T-helper 1 cell (primary cell): ENCODE measurements at places on chromosomes 1 and 21.
A peak's percentile ranks its signal among the peaks of the same experiment; 100 is the strongest.

DNA sequence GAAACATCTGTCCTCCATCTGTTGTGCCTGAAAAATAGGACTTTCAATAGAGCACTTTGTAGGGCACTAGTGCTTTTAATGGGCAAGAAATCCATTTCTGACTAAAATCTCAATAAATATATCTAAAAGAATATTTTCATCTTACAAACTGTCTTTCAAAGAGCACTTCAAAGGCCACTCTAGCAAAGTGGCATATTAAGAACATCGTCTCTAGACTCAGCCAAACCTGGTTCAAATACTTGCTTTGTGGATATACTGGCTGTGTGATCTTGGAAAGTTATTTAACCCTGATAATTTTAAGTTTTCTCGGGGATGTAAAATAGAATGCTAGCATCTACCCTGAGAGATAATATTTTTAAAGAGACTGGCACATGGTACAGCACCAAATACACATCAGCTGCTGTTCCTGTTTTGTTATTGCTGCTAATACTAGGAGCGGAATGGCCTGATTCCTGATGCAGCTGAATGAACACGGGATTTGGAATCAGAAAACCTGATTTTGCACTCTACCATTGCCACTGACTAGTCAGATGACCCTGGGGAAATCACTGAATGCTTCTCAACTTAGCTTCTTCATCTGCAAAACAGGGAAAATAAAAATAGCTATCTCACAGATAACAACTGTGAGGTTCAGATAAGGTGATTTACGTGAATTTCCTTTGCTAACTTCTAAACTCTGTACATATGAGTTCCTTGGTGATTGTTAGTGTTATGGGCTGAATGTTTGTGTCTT lies 25.2 kb upstream of the LRRC8C start:
- DNase-seq = no peak

GRCh38 chr21:28396421-28396820 lies 596.3 kb downstream of the LTN1 start:
- DNase-seq = no peak

- no peak for DNase-seq
These were observed 17.1 kb upstream of the RNF11 start for GRCh38 chr1:51219022-51219421.

GRCh38 chr1:90784186-90784847 lies 67.2 kb upstream of the BARHL2 start:
- DNase-seq = no peak

DNA sequence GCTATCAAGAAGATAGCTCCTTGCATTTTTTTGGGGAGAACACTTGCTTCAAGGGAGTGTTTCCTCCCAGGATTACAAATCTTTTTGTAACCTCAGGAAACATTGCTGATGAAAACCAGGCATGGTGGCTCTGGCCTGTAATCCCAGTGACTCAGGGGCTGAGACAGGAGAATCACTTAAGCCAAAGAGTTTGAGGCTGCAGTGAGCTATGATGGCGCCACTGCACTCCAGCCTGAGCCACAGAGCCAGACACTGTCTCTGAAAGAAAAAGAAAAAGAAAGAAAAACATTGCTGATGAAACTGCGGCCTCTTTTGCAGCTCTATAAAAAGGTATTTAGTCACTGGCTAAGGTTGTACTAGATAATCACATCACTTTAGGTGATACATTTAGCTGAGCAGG lies 7.3 kb downstream of the RNU1-2 start:
- DNase-seq = no peak

DNA sequence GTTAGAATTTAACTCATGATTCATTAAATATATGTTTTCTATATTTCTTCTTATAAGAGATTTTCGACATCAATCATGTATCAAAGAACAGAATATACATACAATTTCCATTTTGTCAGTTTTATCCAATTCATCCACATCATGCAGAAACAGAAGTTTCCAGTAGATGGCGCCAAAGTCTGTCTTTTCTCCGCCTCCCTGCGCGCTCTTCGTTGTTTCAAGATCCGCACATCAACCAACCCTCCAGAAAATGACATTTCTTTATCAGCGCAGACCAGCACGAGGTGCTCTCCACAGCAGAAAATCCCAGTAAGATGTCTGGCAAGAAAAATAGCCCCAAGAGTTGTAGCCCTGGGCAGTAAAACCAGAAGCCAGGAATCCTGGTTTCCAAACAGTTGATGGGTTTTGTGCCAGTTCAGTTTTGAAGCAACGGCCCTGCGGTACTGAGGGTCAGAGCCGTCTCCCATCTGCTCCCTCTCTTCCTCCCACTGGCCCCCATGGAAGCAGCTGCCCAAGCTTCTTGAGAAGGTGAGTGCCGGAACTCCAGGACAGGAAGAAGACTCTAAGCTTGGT lies 38.6 kb upstream of the GPR137B start:
- peak; percentile 56 for DNase-seq

DNA sequence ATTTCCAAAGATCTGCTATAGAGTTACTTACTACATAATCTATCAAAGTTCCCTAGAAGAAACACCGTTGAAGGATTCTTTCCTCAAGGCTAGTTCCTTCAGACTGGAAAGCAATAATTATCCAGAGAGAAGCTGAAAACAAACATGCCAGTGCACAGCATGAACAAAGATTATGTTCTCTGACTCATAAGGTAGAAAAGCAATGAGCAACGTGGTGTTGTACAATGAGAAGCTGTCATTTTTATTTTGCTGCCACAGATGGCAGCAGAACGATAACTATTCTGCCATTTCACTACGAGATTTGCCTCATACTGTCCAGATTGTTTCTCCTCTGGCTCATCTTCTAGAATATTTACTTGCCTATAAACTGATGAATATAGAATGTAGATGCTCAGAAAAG lies 10.7 kb downstream of the EXTL2 start:
- DNase-seq = no peak

DNA sequence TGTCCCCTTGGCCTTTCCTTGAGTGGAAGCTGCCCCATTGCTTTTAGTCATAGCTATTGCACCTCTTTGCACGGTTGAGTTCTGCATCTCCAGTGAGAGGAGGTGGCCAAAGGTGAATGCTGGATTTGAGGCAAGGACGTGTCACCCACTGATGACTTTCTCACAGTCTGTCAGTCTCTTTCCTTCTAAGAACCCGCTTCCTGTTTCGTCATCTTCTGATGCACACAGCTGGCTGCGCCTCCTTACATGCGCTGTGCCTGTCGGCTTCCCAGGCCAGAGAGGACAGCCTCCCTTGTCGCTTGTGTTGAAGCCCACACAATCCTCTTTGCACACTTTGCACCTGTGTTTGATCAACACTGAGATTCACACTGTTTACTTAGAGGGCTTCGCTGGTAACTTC lies 41.8 kb upstream of the PWP2 start:
- peak; percentile 78 for DNase-seq

- no peak for DNase-seq
These were observed 19.7 kb downstream of the VASH2 start for GRCh38 chr1:212970085-212970484.

DNA sequence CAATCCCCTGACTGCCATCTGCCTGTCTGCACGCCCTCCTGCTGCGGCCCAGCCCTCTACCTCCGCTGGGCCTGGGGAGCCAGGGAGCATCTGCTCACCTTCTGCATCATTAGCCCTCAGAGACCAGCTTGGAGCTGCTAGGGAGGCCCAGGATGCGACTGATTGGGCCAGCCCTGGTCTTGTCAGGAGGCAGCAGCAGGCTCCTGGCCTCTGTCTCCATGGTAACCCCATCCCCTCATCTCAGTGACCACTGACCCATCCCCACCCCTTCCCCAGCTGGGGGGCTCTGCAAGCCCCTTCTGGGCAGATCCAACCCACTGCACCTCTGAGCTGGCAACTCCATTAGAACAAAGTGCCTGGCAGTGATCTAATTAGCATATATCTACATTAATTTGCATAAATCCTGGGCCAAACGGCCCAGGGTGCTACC lies 37.7 kb downstream of the NKAIN1 start:
- no peak for DNase-seq

DNA sequence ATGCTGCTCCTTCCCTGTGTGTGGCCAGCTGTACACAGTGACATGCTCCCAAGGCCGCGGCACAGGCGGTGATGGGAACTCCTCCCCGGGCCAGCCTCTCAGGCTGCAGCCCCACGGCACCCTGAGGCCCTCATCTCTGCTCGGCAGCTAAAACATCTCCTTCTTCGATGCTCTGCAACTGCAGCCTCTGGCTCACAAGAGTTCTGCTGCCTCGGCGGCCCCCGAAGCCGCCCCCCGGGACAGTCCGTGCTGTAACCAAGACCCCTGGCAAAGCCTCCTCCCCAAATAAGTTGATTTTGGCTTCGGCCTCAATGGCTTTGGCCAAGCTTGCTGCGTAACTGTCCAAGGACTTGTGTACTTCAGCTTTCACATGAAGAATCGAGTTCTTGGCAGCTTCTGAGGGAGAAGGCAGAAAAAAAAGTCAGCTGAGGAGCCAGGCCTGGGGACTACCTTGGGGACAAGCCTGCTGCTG lies 51.3 kb downstream of the GPR161 start:
- DNase-seq = no peak

GRCh38 chr1:4954392-4954791 lies 300.0 kb downstream of the AJAP1 start:
- DNase-seq = no peak

DNA sequence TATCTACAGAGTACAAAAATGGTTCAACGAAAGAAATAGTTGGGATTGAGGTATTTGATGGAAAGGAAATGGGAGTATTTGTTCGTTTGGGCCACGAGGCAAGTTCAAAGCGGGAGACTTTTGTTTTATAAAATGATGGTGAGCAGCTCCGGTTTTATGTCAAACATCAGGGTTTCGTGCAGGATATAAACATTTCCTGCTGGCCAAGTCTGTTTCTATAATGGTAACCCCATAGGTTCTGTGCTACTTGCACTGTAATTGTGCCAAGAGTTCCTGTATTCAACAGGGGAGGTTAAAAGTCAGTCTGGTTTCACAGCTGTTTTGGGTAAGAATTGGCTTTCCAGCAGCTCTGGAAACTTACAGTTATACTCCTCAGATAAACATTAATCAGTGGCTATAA lies 290.3 kb upstream of the NRIP1 start:
- no peak for DNase-seq

GRCh38 chr1:145991735-145992412 lies 4.5 kb downstream of the TXNIP start:
- no peak for DNase-seq

DNA sequence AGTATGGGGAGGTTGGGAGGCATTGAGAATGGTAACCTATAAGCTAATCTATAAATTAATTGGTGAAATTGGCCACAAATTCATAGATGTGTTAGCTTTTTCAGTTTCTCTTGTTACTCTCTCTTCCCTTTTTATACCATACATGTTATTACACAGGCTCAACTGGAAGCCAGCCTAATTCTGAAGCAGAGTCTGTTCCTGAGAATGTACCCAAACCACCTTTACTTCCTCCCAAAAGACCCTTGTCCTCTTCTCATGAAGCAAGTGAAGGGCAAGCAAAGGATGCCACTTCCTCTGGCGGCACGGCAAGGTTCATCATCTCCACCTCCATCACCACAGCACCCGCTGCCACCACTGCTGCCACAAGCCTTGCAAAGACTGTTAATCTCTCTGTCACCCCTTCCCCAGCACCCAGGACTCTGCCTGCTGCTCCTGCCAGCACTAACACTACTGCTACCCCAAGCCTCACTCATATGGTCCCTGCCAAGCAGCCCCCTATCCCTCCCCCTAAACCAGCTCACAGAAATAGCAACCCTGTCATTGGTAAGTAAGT lies 39.5 kb upstream of the RCC1 start:
- no peak for DNase-seq

- no peak for DNase-seq
These were observed 9.2 kb downstream of the DEGS1 start for GRCh38 chr1:224192082-224192788.

GRCh38 chr1:161190962-161191521 lies 7.8 kb downstream of the ADAMTS4 start:
- no peak for DNase-seq
